ENCODE measurements at places on chromosomes 5 and 9.

GRCh38 chr5:16726538-16726946, 109.7 kb upstream of the RETREG1 start:
- DNase-seq: no peak

DNA sequence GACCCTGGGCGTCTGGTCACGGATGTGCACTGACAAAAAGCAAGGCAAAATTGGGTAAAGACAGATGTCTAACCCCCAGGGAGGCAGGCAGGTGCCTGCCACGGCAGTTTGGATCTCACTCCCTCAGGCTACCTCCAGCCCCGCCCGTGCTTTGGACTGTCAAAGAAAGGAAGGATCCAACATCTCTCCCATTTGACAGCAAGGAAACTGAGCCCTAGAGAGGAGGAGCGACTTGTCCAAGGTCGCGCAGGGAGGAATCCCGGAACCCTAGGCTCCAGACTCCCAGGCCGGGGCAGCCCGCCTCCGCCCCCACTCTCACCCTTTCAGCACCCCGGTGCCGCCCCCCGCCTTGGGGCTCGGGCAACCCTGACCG, 376 bp downstream of the GOLGA1 start:
- DNase-seq: no peak

DNA sequence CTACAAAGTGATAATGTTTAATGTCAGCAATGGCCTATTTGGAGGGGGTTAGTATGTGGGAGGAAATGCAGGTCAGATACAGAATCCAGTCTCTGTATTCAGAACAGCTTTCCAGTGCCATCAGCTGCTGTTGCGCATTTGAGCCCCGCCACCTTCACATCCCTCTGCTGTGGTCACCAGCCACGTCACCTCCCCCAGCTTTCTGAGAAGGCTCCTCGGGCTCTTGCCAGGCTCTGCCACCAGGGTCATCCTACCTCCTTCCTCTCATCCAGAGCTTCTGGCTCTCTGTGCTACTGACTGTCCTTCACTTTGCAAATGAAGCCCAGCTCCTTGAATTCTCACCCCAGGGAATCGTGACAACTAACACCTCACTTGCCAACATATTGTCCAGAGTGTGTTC, 138.8 kb downstream of the PIK3R1 start:
- no peak for DNase-seq

DNA sequence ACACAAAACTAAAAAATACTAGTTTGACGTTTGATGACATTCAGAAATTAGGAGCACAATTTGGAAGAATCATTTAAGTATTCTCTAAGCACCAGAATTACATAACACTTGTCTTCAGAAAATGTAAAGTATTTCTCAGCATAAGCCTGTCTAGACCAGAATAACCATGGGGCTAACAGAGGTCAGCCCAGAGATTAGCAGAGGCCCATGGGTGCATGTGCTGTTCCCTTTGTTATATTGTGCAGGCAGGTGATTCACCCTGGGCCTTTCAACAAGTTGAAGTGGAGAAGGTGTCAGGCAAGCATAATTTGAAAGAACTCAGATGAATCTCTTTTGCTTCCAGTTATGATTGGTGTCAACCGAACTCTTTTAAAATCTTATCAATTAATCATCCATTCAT, 227.9 kb downstream of the LURAP1L start:
- no peak for DNase-seq

- no peak for DNase-seq
Observed at GRCh38 chr5:64165500-64166200, at the start of gene RNF180. RNF180 (plus strand) TSS chr5:64165843; CDS start chr5:64200808, 34,965 bp downstream.

DNA sequence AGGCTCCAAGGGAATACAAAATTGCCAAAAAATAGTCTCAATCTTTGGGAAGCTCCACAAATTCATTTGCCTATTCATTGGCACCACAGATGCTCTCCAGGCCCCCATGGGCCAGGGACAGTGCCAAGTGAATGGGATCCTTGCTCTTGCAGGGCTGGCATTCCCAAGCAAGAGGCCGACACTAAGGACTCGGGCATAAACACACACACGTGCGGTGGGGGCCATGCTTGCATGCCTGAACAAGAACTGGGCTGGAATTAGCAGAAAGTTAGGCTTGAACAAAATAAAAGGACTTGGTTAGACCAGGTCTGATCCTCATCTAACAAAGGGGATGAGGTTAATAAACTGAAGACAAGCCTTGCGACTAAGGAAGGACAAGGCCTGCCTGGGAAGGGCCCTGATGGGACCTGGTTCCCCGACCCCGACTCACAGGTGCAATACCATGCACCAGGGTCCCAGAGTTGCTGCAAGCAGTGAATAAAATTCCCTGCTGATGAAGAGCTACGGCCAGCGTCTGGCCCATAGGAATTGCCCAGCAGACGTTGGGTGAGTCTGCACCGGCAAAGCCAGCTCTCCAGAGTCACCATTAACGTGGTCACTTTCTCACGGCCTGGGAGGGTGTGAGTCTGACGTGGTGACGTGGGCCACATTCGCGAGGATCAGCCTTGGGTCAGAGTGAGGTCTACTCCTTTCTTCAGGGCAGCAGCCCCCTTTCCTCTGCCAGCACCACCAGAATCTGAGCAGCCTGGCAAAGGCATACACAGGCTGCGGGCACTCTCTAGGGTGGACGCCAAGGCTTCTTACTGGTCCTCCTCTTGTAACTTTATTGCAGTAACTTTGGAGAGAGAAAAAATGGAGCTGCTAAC, 77.4 kb upstream of the FCN1 start:
- DNase-seq: no peak

GRCh38 chr9:20326516-20326915, 295.8 kb downstream of the MLLT3 start:
- no peak for DNase-seq

- peak; percentile 50 for DNase-seq
Observed at GRCh38 chr5:10987925-10988504, 227.0 kb upstream of the DAP start.

DNA sequence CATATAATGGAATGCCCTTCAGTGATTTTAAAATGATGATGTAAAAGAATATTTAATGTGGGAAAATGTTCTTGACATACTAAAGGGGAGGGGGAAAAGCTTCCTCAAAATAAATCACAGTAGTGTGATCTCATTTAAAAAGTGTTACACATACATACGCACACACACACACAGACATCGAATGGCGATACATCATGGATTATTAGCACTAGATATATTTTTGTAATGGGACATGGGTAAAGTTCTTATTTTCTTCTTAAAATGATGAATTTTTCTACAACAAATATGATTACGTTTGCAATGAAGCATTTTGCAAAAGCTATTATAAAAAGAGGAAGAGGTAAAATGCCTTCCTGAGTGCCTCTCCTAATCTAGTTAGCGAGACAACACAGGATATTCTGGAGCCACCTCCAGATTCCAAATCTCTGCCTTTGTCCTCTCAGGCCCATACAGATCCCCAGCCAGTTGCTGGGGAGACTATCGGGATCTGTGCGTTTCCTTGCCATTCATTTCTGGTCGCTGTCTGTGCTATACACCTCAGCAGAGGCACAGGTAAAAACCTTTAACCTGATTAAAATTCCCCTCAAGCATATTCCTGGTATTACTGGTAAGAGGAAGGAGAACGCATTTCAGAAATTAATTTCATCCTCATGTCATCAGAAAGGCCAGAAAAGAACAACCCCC, 69.6 kb downstream of the SLC28A3 start:
- no peak for DNase-seq

- DNase-seq: no peak
Observed at GRCh38 chr9:128385496-128386460, 14.6 kb downstream of the URM1 start.

DNA sequence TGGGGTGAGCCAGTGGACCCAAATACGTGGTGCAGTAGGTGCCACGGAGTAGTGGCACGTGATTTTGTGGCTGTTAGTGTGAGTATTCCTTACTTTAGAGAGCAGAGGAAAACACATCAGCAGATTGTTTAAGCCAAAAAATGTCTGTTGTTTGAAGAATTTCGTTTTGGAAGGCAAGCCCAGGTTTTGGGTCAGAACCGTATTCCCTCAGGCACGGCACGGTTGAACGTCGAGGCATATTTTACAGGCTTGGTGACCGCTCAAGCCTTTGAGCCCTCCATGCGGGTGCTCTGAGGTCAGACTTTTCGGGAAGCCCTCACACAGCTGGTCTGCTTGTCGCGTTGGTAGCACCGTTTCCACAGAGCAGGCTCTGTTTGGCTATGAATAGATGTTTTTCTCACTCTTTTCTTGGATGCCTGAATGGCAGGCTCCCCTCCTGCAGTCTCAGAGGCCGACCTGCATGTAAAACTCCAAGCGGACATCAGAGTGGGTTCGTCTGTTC, 27.2 kb downstream of the NEK6 start:
- DNase-seq: no peak

Measured in activated CD4-positive, alpha-beta T cell treated with anti-CD3 and anti-CD28 coated beads for 4 hours (primary cell).